ENCODE measurements at places on chromosomes 2 and 18.

DNA sequence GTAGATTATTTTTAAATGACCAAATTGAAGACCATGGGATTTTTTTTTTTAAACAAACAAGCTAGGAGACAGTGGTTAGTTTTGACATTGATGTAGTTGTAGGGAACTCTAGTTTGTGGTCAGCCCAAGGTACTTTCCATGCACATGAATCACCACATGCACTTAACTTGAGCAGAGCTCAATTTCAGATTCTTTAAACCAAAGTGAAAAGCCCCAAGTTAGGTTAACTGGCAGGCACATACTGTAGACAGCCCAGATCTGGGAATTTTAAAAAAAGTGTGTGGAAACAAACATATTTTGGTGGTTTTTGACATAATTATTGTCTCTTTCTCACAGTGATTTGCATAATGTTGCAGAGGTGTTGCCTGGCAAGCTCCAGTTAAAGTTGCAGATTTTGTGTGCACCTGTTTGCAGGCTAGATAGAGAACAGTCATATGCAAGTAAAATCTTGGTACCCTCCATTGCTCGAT, 88.4 kb downstream of the BCL2L11 start:
- DNase-seq, result no peak

GRCh38 chr2:104473546-104473945, 380.4 kb upstream of the POU3F3 start:
- DNase-seq, result no peak

DNA sequence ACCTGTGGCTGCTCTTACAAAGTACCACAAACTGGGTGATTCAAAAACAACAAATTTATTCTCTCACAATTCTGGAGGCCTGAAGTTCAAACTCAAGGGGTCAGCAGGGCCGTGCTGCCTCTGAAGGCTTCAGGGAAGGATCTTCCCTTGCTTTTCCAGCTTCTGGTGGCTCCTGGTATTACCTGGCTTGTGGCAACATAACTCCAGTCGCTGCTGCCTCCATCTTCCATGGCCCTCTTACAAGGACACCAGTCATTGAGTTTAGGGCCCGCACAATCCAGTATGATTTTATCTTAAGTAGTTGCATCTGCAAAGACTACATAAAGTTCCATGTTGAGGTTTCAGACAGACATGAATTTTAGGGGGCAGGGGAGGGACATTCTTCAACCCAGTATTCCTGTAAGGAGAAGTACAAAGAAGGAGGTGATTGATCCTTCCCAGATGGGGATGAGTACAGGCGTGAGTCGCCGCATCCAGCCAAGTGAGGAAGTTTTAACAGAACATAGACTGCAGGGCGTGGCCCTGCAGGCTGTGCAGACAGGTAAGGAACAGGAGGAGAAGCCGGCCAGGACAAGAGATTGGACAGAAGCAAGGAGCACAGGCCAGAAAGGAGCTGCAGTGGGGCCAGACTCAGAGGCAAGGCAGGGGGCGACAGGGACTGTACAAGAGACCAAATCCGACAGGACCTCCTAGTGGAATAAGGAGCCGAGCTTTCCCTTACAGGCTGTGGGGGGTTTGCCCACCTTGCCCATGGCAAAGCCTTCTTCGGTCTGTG, 44.4 kb upstream of the BZW1 start:
- DNase-seq, result no peak

- no peak for DNase-seq
These were observed 19.4 kb downstream of the FZD5 start for GRCh38 chr2:207750345-207750744.

GRCh38 chr2:75326645-75327044, 127.3 kb upstream of the TACR1 start:
- no peak for DNase-seq

GRCh38 chr2:86027922-86028765, 77.5 kb downstream of the POLR1A start:
- DNase-seq, result no peak

DNA sequence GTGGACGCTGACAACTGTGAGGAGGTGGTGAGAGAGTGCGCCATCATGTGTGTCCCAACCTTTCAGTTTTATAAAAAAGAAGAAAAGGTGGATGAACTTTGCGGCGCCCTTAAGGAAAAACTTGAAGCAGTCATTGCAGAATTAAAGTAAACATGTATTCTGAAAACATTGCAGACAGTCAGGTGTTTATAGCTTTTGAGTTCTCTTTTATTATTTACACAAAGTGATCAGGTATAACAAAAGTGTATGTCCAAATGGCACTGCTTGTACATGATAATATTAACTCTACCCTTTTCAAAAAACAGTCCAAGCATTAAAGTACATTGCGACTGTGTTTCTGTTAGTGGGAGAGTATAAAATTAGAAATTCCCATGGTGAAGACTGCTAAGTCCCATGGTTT, 2.2 kb downstream of the TXNDC2 start:
- no peak for DNase-seq

DNA sequence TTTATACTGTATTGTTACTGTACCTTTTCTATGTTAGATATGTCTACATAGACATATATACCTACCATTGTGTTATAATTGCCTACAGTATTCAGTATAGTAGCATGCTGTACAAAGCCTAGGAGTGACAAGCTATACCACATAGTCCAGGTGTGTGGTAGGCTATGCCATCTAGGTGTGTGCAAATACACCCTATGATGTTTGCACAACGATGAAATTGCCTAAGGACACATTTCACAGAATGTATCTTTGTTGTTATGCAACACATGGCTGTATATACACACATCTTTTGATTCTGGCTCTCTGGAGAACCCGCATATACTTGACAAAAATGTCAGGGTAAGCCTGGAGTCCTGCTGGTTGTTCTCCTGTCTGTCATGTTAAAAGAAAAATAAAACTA, 85.1 kb downstream of the BCL2L11 start:
- DNase-seq, result no peak

DNA sequence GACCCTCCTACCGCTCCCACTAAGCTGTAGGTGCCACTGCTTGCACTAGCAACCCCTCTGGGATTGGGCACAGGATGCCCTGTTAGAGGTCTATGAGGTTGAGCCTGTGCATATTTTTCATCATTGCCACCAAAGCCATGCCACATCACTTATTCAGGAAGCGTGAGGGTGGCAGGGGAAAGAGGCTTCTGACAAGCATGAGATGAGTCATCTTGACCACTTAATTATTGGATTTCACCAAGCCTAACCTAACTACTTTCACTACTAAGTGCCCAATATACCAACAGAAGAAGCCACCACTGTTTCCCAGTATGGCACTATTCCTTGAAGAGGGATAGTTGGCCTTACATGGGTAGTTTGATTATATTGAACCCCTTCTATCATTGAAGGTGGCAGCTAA, 181.3 kb upstream of the EPHA4 start:
- DNase-seq, result no peak

GRCh38 chr18:67518566-67518965, 2.0 kb upstream of the DSEL start:
- no peak for DNase-seq

DNA sequence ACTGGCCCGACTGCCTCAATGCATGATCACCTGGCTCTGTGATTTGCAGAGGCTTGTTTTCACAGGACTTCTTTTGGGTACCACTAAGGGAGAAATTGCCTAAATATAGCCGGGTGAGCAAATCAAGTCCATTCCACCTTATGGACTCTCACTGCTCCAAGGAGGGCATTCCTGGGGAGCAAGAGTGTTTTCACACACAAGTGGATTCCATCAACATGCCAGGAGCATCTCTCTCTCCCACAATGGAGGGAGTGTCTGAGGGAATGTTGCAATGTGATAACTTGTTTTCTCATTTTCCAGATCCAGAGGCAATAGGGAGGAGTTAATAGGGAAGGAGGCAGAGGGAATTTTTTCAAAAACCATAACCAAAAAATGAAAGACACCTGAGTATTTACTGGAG, 250.7 kb downstream of the SATB2 start:
- no peak for DNase-seq

DNA sequence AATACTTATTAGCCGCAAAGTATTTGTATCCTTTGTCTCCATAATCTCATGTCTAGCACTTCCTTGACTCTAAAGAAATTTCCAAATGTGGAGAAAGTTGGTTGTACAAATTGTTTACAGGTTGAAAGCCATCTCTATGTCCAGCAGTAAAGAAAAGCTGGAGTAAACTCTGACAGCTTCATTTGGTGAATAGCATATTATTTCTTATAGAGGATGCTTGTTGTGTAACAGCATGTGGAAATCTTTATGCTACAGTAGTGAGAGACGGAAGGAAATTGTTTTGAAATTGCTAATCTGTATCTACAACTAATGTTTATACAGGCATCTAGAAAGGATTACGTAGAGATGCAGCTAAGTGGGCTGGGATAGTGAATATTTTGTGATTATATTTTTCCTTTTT, 78.5 kb downstream of the UGGT1 start:
- DNase-seq, result no peak

DNA sequence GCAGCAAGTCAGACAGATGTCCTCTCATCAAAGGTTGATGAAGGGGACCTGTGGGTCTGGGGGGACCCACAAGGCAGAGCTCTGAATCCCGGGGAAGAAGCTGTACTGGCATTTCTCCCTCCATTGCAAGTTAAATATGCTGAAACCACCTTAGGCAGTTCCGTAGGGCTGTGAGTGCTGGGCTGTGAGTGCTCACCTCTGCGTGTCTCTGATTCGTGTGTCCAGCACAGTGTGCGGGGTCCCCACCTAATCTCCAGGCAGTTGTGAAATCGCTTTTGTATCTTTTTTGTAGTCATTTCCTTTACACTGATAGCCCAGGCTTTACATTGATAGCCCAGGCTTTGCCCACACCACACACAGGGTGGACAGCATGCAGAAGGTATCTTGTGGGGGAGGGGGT, 80.6 kb downstream of the MAP4K4 start:
- DNase-seq, result no peak

- DNase-seq, result no peak
These were observed 35.9 kb downstream of the EFR3B start for GRCh38 chr2:25077789-25078169.

DNA sequence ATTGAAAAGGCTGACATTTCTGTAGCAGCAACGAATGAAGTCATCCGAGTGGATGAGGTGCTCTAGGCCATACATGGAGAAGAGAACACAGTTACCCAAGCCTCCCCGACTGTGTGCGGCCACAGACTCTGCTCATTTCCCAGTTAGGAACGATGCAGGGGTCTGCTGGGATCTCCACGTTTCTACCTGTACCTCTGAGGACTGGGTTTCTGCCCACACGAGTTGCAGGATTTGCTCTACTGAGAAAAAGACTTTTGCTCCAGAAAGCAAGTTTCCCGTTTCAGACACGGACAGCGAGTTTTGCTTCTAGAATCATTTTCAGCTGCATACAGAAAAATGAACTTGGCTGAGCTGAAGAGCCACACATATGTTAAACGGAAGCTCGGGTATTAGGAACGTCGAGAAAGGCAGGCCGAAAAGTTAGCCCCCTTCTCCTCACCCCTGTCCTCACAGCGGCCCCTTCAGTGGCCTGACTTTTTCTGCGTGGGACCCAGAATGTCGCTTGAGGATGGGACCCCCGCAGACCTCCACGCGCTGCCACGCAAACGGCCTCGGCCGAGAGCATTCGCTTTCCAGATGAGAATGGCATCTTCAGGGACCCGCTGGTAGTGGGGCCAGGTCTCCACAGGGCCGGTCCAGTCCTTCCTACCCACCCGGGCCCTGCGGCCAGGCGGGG, 582 bp upstream of the RAB31 start:
- DNase-seq, result no peak

DNA sequence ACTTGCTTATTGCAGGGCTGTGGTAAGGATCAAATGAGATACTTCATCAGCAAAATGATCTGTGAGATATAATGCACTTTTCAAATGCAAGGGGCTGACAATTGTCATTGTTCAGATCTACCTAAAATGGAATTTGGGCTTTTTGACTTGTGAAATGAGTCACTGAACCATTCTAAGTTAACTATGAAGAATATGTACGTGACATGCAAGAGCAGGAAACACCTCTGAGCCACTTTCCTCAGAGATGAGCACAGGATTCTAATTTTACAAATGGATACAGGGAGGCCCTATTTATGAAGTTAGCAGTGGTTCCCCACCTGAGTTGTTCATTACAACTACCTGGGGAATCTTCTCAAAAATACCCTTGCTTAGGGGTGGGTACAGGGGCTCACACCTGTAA, 26.7 kb downstream of the CTLA4 start:
- no peak for DNase-seq

DNA sequence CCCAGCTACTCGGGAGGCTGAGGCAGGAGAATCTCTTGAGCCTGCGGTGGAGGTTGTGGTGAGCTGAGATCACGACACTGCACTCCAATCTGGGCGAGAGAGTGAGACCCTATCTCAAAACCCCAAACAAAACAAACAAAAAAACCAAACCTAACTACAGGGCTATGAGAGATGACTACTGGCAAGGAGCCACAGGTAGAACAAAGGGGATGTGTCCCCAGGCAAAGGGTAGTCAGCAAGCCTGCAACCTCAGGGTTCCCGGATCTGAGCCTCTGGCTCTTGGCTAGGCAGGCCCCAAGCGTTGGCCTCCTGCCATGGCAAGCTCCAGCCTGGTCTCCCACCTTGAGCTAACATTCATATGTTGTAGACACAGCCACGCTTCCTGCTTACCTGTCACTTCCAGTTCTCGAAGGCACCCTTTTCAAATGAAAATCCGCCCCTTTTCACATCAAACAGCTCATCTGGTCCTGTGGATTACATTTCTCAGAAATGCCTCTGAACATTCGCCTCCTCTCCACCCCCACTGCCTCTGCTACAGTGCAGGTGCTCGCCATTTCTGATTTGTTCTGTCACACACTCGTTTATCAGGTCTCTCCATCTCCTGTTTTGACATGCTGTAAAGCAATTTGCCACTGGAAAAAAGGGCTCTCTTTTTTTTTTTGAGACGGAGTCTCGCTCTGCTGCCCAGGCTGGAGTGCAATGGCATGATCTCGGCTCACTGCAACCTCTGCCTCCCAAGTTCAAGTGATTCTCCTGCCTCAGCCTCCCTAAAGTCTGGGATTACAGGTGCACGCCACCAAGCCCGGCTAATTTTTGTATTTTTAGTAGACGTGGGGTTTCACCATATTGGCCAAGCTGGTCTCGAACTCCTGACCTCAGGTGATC, 13.1 kb upstream of the ACTR3 start:
- DNase-seq, result no peak

DNA sequence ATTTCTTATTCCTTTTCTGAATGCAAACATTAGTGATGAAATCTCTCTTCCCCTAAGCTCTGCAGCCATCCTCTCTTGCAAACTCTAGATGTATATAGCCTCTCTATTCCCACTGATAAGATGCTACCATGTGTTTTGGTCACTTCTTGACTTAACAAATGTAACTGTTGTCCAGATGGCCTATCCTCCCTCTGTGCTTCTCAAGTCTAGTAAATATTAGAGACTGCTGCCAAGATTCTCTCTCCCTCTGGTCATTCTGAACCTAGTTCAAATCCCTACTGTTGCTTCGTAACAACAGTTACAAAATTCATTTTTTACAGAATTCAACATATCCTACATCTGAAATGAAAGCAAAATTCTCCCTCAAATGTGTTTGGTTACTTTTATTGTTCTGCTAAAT, 156.6 kb downstream of the TXNL1 start:
- DNase-seq, result no peak

DNA sequence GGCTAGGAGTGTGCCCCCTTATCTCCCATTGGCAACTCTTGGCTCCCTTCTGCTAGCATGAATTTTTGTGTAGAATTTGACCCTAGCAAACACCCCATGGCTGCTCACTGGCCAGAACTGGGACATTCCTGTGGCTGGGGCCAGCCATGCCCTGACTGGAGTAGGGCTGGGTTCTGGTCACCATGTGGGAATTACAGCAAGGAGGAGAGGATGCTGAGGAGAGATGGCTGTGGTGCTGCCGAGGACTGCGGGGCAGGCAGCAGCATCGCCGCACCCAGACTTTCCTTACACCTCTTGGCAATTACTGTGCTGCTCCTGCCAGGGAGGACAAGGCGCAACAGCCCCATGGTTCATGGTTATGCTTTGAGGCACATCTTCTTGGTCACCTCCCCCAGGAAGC, 12.7 kb downstream of the KCNF1 start:
- no peak for DNase-seq

- no peak for DNase-seq
These were observed 280.7 kb upstream of the HNRNPA3 start for GRCh38 chr2:176931588-176932563.
